Occipital lobe (tissue), 3 donors: ENCODE measurements at places on chromosomes 6 and 20.

DNA sequence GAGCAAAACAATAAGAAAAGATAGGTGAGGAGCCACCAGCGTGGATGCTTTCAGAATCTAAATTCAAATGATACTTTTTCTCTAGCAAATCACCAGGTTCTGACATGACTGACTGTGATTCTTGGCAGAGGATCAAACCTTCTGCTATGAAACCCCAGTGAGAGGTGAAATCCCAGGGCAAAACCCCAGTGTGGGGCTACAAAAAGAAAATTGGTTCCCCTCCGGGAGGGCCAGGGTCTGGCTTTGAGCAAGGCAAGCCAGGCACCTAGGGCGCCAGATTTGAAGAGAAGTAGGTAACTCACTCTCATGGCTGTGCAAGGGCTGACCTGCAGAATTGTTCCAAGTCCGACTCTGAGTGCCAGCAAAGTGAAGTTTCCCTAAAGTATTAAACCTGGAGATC is 20.2 kb upstream of the RALGAPA2 start:
- DNase-seq = no peak

GRCh38 chr6:30102970-30103871 is 9.7 kb downstream of the TRIM31 start:
- DNase-seq = peak; percentile 66

DNA sequence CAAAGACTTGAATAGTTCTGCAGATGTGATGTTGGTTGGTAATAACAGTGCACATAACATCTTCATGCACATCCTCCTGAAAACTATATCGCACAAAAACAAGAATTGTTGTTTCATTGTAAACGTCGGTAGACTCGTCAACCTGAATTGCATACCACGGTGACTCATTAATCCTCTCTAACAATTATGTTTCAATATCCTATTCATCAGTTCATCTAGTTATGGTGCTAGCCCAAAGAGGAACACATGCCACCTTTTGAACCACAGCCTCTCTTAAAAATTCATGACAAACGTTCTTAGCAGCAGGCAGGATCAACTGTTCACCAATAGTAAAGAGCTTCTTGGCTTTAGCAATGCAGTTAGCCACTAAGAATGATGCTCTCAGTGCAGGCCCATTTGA is 25.0 kb downstream of the CRYBG1 start:
- DNase-seq = no peak

DNA sequence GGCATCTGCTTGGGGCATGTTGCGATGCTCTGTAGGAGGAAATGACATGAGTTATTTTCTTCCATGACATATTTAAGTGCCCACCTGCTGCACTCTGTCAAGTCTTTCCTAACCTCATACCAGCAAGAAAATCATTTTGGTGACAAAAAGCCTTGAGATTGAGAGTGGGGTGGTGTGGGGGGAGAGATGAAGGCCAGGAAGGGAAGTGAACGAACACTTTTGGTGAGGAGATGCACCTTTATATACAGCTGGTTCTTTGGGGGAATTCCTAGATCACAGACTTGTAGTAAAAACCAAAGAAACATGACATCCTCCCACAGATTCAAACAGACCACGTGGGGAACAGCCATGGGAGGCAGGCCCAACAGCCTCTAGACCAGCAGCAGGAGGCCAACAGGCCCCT is 26.1 kb downstream of the NCOA5 start:
- DNase-seq = no peak

- DNase-seq = no peak
Measured at GRCh38 chr6:72788188-72788587, 166.3 kb downstream of the KCNQ5 start.

GRCh38 chr6:136764517-136764993 is 27.7 kb downstream of the MAP3K5 start:
- DNase-seq = no peak

DNA sequence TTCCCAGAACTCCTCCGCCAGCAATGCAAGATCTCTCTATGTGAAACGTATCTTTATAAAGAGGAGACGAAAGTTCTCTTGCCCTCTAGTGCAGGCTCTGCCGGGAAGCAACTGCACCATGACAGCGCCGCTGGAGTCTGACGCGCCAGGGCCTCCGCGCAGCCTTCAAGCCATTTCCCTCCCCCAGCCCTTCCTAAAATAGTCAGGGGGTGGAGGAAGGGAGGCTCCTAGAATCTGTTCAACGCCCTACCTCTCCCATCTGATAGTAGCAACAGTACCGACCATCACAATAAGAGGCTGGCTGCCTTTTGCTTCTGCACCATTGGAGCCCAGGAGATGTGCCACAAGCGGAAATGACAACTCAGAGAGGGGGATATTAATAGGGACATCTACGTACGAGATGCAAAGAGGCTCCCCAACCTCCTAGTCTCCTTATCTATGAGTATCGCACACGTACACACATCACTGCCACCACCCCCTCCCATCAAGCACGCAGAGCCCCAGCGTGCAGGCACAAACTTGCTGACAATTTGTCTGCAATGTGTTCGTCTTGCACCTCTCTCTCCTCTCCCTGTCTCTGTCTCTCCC is 1.0 kb downstream of the SYNE1 start:
- DNase-seq = peak; percentile 77

GRCh38 chr6:3139090-3139903 is 18.0 kb downstream of the TUBB2A start:
- no peak for DNase-seq

DNA sequence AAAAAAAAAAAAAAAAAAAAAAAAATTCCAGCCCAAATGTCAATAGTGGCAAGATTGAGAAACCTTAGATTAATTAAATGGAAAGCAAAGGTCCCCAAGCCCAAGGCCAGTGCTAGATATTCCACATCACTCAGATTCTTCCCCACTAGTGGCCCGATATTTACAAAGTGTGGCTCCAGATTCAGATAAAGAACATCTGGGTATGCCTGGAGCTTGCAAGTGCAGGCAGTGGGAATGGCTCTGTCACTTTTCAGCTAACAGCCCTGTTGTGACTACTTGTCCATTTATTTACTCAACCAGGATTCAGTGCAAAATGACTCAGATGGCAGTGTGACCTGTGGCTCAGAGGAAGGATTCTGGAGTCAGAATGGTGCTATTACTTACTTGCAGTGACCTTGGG is 8.2 kb upstream of the KCNB1 start:
- no peak for DNase-seq

DNA sequence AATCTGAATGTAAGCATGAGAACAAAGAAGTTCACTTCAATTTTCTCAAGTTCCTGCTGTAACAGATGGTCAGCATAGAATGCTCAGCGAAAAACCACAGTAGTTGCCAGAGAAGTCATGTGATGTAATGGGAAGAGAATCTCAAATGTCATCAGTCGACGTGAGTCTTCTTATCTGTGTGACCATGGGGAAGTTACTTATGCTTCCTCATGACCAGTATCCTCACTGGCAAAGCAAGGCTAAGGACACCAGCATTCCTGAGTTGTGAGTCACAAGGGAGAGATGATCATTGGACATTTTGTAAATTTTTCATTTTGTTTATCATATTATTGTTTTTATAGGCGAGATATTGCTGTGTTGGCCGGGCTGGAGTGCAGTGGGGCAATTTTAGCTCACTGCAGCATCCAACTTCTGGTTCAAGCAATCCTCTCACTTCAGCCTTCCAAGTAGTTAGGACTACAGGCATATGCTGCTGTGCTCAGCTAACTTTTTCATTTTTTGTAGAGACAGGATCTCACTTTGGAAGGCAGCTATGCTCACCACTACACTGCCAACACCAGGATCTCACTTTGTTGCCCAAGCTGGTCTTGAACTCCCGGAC is 21.9 kb downstream of the SGK1 start:
- DNase-seq = no peak

DNA sequence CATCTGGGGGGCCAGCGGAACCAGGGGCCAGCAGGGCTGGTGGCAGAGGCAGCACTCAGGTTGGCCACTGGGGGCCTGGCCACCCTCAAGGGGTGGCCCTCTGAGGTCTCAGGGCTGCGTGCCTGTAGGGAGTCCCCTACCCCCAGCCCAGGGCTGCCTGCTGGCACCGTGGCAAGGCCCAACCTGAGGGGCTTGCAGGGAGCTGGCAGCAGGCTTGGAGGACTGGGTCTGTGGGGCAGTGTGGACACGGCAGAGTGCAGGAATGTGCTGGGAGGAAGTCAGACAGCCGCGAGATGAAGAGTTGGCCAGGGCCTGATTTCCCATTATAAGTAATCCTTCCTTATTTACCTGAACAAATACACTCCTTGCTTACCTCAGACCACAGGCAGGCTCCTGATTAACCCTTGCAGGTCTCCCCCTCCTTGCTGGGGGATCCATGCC is at the start of gene SPDEF:
SPDEF (minus strand) TSS at position 299 of the 441 bp plus-strand sequence. CDS start 11,874 bp downstream, outside the sequence.
- no peak for DNase-seq

DNA sequence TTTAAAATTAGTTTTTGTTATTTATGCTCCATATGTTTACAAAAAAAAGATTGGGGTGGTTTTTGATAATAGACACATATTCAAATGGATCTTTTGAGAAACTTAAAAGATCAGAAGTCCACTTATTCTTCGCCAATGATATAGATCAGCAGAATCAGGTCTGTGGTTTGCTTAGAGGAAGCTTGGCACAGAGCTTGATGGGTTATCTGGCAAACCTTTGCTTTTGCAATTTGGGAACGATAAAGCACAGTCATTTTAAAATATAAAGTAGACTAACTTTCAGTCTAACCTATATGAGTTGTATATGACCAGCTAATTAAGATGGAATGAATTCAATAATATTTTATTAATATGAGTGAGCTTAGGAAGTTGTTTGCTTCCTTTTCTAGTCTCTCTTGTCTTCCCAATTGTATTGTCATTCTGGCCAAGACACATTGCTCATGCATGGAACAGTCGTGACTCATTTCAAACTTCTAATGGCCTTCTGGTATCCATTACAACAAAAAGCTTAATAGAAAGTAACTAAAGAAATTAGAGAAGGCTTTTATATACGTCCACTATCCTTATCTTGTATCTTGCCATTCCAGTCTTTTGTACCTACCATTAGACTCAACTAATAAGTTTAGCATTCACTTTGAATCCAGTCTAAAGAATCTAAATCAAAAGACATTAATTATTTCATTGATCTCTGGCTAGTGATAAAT is 118.7 kb downstream of the TBX18 start:
- DNase-seq = no peak

GRCh38 chr6:112321941-112322424 is 25.1 kb upstream of the RFPL4B start:
- no peak for DNase-seq

DNA sequence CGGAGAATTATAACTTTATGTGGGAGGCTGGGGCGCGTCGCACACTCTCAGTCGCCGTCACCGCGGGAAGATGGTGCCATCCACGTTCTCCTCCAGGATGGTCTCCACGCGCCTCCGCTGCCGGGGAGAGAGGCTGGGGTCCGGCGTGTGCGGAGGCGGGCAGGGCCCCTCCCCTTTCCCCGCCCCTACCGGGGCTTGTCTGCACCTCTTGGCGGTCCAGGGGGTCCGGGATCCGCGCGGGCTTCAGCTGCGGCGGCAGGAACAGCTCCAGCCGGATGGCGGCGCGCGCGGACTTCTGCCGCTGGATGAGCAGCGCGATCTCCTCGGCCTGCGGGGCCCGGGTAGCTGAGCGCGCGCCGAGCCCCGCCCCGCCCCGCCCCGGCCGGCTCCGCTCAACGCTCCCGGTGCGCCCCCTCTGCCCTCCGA is 807 bp downstream of the LKAAEAR1 start:
- peak; percentile 37 for DNase-seq

- DNase-seq = no peak
Measured at GRCh38 chr6:12022953-12023388, 10.9 kb downstream of the HIVEP1 start.

DNA sequence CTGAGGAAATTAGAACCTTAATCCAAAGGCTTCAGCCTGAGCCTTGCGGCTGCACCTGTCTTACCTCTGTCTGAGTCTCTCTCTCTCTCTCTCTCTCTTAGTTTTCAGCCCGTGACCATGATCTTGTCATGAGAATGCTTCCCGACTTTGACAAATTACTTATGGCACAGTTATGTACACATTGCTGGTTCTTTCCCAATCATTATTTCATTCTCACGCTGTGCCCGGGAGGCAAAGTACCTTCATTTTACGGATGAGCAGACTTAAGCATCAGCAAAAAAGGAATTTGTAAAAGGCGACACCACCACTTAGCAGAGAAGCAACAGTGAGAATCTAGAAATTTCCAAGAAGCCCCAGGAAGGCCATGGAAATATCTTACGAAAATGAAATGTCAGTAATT is 54.6 kb downstream of the GMPR start:
- no peak for DNase-seq

GRCh38 chr6:16371401-16371800 is 133.0 kb downstream of the GMPR start:
- DNase-seq = no peak

GRCh38 chr6:97068211-97068610 is 143.7 kb downstream of the KLHL32 start:
- no peak for DNase-seq

- no peak for DNase-seq
Measured at GRCh38 chr6:41583565-41583964, 37.4 kb downstream of the FOXP4 start.

GRCh38 chr20:60091861-60092260 is 133.6 kb downstream of the CDH26 start:
- DNase-seq = no peak

GRCh38 chr20:152131-152530 is 5.1 kb upstream of the DEFB127 start:
- DNase-seq = no peak

GRCh38 chr6:78476561-78476960 is 390.8 kb upstream of the IRAK1BP1 start:
- no peak for DNase-seq

DNA sequence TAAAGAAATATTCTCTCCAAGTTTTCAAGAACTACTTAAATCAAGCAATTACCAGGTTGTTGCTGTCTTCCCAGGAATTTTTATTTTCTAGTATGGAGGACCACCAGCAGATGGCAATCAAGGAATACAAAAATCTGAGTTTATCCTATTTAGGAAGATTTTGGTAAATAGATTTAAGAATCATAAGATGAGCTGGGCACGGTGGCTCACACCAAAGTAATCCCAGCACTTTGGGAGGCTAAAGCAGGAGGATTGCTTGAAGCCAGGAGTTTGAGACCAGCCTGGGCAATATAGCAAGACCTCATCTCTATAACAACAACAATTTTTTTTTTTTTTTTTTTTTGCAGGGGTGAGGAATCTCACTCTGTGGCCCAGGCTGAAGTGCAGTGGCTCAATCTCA is 19.3 kb upstream of the SEC63 start:
- no peak for DNase-seq

DNA sequence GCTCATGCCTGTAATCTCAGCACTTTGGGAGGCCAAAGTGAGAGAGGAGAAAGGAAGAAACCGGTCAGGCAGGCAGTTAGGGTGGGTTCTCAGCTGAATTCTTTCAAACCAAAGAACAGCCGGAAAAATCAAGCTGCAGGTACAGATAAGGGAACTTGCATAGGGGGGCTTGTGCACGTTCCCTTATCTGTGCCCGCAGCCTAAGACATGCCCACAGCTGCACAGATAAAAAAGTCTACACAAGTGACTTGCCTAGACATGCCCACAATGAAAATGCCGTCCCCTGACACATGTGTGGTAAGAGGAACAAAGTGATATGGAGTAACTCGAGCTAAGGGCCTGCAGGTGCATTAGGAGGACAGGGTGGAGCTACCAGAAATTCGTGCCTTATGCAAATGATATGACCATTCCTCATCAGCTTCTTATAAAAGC is 175.8 kb upstream of the SALL4 start:
- DNase-seq = no peak
